CD4-positive, alpha-beta T cell treated with Interleukin-12 subunit alpha and Interleukin-12 subunit beta, for 1 hour (primary cell): ENCODE measurements at places on chromosomes 12 and 14.

- no peak for DNase-seq
These were observed 83.2 kb upstream of the TBX3 start for GRCh38 chr12:114767084-114767760.

- DNase-seq = no peak
These were observed 2.6 kb downstream of the NAV3 start for GRCh38 chr12:77833329-77833728.

DNA sequence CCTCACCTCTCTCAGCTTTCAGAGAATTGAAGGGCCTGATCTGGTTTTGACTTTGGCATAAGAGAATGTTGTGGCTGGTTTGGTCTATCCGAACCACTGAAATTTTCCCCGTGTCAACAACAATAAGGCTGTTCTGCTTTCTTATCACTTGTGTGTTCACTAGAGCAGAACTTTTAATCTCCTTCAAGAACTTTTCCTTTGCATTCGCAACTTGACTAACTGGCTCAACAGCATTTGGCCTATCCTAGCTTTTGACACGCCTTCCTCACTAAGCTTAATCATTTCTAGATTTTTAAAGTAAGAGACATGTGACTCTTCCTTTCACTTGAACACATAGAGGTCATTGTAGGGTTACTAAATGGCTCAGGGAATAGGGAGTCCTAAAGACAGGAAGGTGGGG is 25.9 kb upstream of the EDDM3A start:
- DNase-seq = no peak

DNA sequence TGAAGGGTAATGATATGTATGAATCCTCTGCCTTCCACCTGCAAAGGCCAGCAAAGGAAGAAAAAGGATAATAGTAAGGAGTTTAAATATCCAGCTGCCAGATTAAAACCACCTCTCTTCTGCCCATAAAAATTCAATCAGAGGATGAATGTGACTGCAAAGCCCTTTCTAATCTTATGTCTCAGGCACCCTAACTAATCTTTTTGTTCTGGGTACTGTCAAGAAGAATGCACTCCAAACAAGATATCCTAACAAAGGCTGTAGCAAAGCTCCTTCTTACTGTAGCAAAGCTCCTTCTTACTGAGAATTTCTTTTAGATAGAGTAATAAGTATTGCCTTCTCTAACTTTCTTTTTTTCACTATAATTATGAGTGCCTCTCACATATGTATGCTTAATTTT is 91.8 kb downstream of the ST8SIA1 start:
- DNase-seq = no peak

GRCh38 chr12:82434392-82434911 is 76.1 kb downstream of the METTL25 start:
- no peak for DNase-seq

GRCh38 chr14:68951035-68951797 is 27.9 kb downstream of the ACTN1 start:
- DNase-seq = no peak

- no peak for DNase-seq
These were observed 172.0 kb downstream of the PELI2 start for GRCh38 chr14:56290195-56290594.

DNA sequence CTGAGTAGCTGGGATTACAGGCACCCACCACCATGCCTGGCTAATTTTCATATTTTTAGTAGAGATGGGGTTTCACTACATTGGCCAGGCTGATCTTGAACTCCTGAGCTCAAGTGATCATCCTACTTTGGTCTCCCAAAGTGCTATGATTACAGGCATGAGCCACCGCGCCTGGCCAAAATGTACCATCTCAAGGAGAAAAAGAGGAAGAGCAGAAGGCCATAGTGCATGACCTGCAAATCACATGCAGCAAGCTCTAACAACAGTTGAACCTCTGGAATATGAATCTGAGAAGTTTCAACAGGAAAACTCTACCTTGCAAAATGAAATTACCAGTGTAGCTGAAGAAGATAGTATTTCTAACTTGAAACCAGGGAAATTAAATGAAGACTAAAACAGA is 17.1 kb upstream of the SERPINA1 start:
- no peak for DNase-seq

GRCh38 chr14:80977221-80977620 is 21.8 kb downstream of the TSHR start:
- no peak for DNase-seq
